ENCODE measurements at places on chromosomes 6 and 20.

DNA sequence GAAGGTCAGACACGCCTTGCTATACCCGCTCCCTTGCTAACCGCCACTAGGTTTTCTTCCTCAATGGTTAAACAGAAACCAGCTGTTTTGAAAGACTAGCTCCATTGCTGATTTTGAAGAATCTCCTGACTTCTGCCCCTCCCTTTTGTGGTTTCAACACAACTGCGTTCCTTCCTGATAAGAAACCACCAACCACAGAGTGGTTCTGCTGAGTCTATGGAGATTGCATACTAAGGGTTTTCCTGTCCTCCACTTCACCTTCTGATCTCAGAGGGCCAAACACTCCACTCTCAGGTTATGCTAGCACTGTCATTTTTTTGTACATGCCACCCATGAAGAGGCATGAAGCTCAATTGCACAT lies 207.9 kb downstream of the MYLK4 start:
- DNase-seq, result no peak

DNA sequence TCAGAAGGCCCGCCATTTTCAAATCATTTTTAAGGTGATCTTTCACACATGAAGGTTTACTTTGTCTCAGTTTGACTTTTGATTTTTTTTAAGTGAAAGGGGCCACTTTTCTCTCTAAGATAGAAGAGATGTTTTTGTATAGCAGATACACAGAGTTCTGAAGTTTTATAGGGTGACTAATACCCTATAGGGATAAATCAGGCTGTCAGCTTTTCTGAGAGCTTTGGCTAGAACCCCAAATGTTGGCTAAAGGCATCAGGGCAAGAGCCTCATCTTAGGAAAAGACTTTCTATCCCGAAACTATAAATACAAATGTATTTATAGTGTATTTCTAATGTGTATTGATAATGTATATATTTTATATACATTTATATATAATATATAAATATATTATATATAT lies 181.4 kb downstream of the TBX18 start:
- DNase-seq, result no peak

- DNase-seq, result no peak
Observed at GRCh38 chr6:37319856-37320480, 33.8 kb upstream of the RNF8 start.

- no peak for DNase-seq
Observed at GRCh38 chr6:169490246-169490641, 211.6 kb downstream of the WDR27 start.

DNA sequence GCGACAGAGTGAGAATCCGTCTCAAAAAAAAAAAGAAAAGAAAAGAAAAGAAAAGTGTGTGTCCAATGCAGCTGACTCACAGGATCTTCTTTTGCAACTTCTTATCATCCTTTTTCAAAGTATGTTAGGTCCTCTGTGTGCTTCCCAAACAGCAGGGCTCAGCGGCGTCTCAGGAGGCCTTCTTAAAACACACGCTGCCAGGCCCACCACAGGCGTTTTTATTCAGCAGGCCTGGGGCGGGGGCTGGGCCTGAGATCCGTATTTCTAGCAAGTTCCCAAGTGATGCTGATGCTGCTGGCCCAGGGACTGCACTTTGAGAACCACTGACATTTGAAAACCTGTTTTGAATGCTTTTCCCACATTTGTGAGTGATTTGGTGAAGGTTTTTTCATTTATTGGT lies 57.1 kb downstream of the PSMG4 start:
- DNase-seq, result no peak

DNA sequence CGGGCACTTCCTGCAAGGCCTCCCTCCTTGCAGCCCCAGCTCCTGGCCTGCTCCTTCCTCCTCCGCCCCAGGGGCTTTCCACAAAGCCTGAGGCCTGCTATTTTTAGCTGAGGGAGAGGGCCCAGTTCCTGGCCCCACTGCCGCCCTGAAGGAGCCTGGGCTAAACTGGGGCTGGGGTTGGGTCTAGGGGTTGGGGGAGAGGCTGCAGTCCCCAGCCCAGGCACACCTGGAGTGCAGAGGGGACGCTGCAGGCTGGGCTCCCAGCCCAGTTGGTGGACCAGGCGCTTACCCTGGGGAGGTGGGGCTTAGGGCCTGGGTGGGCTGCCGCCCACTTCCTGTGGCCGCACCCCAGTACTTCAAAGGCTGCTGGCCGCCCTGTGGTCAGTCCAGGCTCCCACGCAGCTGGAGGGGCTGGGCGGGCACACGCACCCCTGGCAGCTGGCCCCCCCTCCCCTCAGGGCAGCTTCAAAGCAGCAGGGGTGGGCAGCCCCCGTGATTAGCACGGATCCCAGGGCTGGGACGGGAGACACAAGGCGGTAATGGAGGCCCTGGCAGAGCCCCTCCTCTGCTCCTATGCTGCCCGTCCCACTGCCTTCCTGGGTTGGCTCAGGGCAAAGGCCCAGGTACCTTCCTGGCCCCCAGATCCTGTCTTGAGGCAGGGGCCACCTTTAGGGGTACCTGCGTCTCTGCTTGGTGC lies 7.1 kb upstream of the ABHD16B start:
- DNase-seq, result no peak

DNA sequence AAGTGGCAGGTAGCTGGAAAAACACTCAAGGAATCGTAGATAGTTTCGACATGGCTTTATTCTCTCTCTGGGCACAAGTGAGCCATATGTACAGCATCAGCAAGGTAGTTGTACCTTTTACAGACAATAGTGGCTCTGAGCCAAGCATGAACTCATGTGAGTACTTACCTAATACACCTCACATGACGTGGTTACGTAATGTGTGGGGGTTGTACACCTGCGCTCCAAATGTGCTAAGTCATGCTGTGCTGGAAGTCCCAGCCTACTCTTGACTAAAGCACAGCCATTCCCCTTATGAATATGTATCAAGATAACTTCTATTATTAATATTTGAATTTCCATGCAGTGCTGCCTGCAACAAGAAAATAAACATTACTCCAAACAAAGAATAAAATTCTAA lies 78.8 kb upstream of the HMGN3 start:
- DNase-seq, result no peak

- DNase-seq, result no peak
Observed at GRCh38 chr6:7045746-7046145, 62.0 kb upstream of the RREB1 start.

GRCh38 chr6:93819189-93819588 lies 399.8 kb upstream of the EPHA7 start:
- no peak for DNase-seq

GRCh38 chr6:91487696-91488392 lies 901.0 kb upstream of the MAP3K7 start:
- DNase-seq, result no peak
